ENCODE measurements at places on chromosomes 11 and 22.

- ATAC-seq = no peak
Measured at GRCh38 chr22:38032681-38033521, 24.3 kb upstream of the PICK1 start.

GRCh38 chr22:20109411-20110358 is 6.2 kb upstream of the RANBP1 start:
- ATAC-seq = no peak

DNA sequence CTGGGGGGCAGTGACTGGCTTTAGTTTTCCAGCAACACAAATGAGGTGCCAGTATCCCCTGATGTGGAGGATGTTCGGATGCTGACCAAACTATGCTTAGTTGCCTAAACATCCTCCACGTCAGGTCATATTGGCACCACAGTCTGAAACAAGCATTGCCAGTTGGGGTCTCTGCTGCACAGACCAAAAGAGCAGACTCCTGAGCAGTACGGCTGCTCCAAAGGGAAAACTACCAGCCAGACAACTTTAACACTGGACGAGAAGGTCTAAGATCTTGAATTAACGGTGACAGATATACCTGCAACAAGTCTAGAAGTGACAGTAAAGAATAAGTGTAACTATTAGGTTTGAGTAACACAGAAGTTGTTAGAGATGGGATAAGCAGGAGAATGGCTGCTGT is 40.5 kb upstream of the CLTCL1 start:
- ATAC-seq = no peak

- ATAC-seq = no peak
Measured at GRCh38 chr22:39959640-39960447, at the start of gene TMA7B. Gene TMA7B, plus strand, starts transcription at chr22:39960397. Its CDS starts 3,978 bp downstream, at chr22:39964375.

- no peak for ATAC-seq
Measured at GRCh38 chr22:29078036-29078868, 5.4 kb downstream of the KREMEN1 start.

DNA sequence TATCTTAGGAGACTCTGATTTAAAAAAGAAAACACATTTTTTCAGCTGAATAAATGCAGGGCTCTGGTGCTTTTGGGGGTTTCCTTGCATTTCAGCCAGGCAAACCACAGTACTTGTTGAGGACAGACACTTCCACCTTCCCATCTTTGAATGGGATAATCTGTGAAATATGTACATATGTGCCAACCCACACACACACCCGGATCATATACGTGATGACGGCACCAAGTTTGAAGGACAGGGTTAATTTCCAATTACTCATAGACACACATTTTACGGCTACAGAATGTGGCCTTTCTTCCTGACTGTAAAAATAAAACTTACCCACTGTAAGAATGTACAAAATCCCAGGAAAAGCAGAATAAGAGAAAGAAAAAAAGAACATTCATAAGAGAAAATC is 104.4 kb downstream of the MPPED2 start:
- ATAC-seq = no peak

DNA sequence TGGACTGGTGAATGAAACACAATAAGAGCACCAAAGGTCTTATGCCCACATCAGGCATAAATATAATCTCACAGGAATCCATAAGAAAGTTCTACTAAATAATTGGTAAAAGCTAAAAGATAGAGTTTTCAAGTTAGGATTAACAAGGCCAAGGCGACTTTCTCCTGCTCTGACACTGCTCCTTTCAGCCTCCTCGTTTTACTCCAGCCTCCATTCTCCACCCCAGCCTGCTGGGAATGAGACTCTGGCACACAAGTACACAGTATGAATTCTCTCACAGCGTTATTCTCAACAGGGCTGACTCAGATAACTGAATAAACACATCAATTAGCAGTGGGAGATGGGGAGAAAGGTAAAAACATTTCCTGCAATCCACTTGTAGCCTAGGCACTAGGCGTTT is 94.9 kb downstream of the APOL5 start:
- ATAC-seq = no peak

DNA sequence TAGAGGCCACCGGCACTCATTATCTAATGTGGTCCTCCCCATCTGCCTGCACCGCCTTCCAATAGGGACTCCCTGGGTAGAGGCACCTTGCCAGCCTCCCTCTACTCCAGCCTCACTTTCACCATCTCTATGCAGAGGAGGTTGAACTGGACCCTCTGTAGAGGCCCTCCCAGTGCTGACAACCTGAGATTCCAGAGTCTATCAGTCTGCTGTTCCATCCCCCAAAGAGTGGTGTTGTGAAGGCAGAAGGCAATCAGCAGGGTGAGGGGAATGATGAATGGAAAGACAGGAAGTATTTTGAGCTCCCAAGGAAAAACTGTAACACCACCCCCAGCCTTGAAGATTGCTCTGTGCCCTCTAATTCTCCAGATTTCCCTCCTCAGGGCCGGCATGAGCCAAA is 77.9 kb downstream of the THAP12 start:
- ATAC-seq = no peak

GRCh38 chr11:27716835-27717234 is 16.6 kb upstream of the BDNF start:
- no peak for ATAC-seq

DNA sequence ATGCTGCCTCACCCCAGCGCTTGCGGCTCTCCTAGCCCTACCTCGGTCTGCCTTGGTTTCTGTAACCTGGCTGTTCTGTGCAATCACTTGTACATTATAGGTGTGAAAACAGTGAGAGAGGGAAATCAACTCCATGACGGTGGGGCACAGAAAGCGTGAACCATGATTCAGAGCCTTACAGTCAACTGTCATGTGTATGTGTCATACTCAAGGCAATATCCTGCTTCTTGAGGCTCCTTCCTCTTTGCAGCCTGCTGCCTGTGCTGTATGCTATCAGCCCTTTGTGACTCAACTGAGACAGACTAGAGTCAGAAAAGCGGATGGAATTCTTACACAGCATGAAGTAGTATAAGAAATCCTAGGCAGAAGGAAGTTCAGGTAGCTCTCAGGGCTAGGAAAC is 2.1 kb downstream of the NRIP3 start:
- ATAC-seq = no peak

Measured in stimulated activated memory B cell treated with anti-CD40 and anti-IgM and Interleukin-4, amounts not matched to agents 10 μg/mL and 1 μg/mL and 100 μg/mL, for 72 hours (primary cell).